ENCODE measurements at places on chromosomes 1 and 21.
A peak's percentile ranks its signal among the peaks of the same experiment; 100 is the strongest.

- H3K36me3 ChIP-seq, result no peaks in the 10 kb centered on the region
- no peak overlapping the region for H3K4me3 ChIP-seq
- DNase-seq, result no peak
- H3K4me1 ChIP-seq, result no peaks in the 10 kb centered on the region
Observed at GRCh38 chr1:83839566-83840173, 159.3 kb downstream of the TTLL7 start.

- no peak overlapping the region for H3K27ac ChIP-seq
- peaks cover 30% of the 10 kb centered on the region for H3K4me1 ChIP-seq
- H3K27me3 ChIP-seq, result no peaks in the 10 kb centered on the region
- H3K4me3 ChIP-seq, result no peak overlapping the region
- H3K36me3 ChIP-seq, result no peaks in the 10 kb centered on the region
Observed at GRCh38 chr1:235278233-235278914, 49.6 kb downstream of the ARID4B start.

- no peaks in the 10 kb centered on the region for H3K36me3 ChIP-seq
- DNase-seq, result no peak
- no peak overlapping the region for H3K27ac ChIP-seq
Observed at GRCh38 chr1:151536499-151536898, 3.6 kb upstream of the TUFT1 start.

DNA sequence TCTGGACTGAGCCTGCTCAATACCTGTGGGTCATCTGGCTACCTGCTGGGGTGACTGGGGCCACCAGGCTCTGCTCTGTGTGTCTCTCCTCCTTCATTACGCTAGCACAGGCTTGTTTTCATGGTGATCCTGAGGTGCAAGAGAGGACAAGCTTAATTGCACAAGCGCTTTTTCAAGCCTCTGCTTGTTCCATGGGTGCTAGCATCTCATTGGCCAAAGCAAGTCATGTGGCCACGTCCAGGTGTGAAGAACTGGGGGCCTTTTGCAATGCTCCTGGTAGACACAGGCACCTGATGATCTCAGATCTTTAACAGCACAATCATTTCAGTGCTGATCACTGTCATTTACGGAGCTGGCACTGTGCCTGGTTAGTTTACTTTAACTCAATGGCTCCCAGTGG is 114.6 kb downstream of the KAZN start:
- no peaks in the 10 kb centered on the region for H3K36me3 ChIP-seq
- no peak overlapping the region for H3K27ac ChIP-seq

DNA sequence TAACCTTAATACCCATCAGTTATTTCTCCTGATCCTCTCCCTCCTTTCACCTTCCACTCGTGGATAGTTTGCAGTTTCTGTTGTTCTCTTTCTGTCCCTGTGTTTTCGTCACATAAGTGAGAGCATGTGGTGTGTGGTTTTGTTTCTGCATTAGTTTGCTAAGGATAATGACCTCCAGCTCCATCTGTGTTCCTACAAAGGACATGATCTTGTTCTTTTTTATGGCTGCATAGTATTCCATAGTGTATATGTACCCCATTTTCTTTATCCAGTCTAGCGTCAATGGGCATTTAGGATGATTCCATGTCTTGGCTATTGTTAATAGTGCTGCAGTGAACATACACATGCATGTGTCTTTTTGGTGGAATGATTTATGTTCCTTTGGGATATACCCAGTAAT is 36.6 kb upstream of the GPR25 start:
- H3K4me3 ChIP-seq, result no peak overlapping the region
- H3K4me1 ChIP-seq, result peaks cover under 1% of the 10 kb centered on the region
- no peak overlapping the region for H3K27ac ChIP-seq
- no peak for DNase-seq

DNA sequence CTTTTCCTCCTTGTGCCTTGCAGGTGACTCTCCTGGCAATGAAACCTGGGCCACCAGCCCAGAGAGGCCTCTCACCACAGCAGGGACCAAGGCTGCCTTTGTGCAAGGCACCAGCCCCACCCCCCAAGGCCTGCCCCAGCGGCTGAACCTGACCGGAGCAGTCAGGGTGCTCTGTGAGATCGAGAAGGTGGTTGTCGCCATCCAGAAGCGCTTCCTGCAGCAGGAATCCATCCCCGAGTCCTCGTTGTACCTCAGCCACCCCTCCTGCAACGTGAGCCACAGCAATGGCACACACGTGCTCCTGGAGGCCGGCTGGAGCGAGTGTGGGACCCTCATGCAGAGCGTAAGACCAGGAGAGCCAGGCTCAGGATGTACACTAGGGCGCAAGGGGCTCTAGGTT is 51.7 kb downstream of the UMODL1 start:
- no peaks in the 10 kb centered on the region for H3K36me3 ChIP-seq
- H3K27me3 ChIP-seq, result peaks cover 100% of the 10 kb centered on the region
- H3K4me1 ChIP-seq, result no peaks in the 10 kb centered on the region
- no peak overlapping the region for H3K27ac ChIP-seq
- DNase-seq, result no peak

DNA sequence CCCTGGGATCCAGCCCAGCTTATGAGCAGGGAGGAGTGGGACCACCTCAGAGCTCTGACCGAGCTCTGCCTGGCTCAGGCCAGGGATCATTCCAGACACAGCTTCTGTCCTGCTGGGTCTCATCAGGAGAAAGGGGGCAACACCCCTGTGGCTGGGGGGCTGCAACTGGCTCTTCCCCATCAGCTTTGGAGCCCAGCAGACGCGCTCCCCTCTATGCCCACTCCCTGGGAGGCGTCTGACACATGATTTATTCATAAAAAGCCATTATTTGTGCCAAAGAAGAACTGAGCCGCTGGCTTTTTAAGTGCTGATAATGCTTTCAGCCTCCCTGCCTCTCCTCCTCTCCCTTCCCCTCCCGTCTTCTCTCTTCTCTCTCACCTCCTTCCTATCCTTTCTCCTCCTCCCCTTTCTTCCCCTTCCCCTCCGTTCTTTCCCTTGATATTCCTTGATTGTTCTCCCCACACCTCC is 25.0 kb downstream of the FOXO6 start:
- H3K27ac ChIP-seq, result no peak overlapping the region
- no peak overlapping the region for H3K4me3 ChIP-seq
- H3K27me3 ChIP-seq, result peaks cover 26% of the 10 kb centered on the region
- H3K36me3 ChIP-seq, result no peaks in the 10 kb centered on the region

DNA sequence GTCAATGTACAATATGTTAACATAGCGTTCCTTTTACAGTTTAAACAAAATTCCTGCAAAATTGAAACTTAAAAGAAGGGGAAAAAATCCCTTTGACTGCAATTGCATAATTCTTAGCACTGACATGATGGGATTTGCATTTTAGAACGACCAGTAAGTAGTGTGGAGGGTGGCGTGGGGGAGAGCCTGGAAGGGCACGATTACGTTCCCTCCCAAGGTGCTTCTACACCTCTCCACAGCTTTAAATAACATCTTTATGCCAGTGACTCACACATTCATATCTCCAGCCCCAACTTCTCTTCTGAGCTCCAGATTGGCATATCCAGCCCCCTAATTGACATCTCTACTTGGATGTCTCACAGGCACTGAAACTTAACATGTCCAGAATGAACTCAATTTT is 64.3 kb downstream of the OLFML3 start:
- H3K4me1 ChIP-seq, result no peaks in the 10 kb centered on the region
- no peak for DNase-seq
- peaks cover 24% of the 10 kb centered on the region for H3K27me3 ChIP-seq
- no peaks in the 10 kb centered on the region for H3K36me3 ChIP-seq
- no peak overlapping the region for H3K4me3 ChIP-seq

- H3K36me3 ChIP-seq, result peaks cover 90% of the 10 kb centered on the region
- no peak for DNase-seq
- no peaks in the 10 kb centered on the region for H3K27me3 ChIP-seq
- no peak overlapping the region for H3K4me3 ChIP-seq
Observed at GRCh38 chr1:39562886-39563285, 13.7 kb downstream of the PABPC4 start.

GRCh38 chr1:201876148-201876818 is 12.4 kb upstream of the SHISA4 start:
- H3K27me3 ChIP-seq, result no peaks in the 10 kb centered on the region
- H3K4me3 ChIP-seq, result no peak overlapping the region
- DNase-seq, result no peak

DNA sequence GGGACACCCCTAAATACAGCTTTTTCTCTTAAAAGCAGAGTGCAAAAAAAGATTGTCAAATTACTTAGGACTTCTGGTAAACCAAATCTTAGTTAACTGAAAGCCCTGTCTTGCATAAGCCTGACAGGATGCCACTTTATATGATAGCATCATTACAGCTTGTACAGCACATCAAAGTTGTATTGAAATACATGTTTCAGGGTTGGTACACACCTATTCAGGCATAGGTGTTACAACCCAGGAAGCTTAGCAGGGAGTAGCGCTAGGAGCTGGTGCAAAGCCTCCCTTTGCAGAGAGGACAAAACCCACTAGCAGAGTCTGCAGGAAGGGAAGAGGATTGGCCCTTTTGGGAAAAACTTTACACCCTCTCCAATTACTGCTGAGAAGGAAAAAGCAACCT is 258.9 kb upstream of the SGIP1 start:
- H3K27ac ChIP-seq, result peak overlapping the region; percentile 95
- DNase-seq, result no peak
- no peak overlapping the region for H3K4me3 ChIP-seq
- no peaks in the 10 kb centered on the region for H3K27me3 ChIP-seq
- H3K36me3 ChIP-seq, result no peaks in the 10 kb centered on the region
- peaks cover 71% of the 10 kb centered on the region for H3K4me1 ChIP-seq

DNA sequence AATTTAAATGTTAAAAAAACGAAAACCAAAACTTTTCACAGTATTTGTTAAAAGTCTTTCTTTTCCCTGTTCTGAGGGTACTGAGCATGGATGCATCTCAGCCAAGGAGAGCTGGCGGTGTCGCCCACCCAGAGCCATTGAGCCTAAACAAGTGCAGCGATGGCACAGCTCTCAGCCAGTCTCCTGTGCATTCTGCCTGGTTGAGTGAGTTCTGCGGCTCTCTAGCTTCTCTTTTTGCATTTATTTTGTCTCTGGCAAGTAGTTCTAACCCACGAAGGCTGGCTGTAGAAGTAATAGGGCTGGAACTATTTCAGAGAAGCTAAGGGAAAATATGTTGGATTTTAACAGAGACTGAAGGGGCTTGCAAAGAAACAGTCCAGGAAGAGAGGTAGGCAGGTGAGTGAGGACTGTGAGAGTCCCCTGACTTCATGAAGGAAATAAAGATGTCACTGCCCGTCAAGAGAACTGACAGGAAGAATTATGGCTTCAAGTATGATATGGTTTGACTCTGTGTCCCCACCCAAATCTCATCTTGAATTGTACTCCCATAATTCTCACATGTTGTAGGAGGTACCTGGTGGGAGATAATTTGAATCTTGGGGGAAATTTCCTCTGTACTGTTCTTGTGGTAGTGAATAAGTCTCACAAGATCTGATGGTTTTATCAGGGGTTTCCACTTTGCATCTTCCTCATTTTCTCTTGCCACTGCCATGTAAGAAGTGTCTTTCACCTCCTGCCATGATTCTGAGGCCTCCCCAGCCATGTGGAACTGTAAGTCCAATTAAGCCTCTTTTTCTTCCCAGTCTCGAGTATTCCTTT is 35.7 kb upstream of the LIN9 start:
- no peaks in the 10 kb centered on the region for H3K27me3 ChIP-seq
- H3K36me3 ChIP-seq, result no peaks in the 10 kb centered on the region
- no peaks in the 10 kb centered on the region for H3K4me1 ChIP-seq
- no peak overlapping the region for H3K27ac ChIP-seq

GRCh38 chr1:60678391-60678790 is 404.0 kb upstream of the NFIA start:
- peaks cover 7% of the 10 kb centered on the region for H3K4me1 ChIP-seq
- no peaks in the 10 kb centered on the region for H3K27me3 ChIP-seq
- no peak overlapping the region for H3K4me3 ChIP-seq
- no peaks in the 10 kb centered on the region for H3K36me3 ChIP-seq

DNA sequence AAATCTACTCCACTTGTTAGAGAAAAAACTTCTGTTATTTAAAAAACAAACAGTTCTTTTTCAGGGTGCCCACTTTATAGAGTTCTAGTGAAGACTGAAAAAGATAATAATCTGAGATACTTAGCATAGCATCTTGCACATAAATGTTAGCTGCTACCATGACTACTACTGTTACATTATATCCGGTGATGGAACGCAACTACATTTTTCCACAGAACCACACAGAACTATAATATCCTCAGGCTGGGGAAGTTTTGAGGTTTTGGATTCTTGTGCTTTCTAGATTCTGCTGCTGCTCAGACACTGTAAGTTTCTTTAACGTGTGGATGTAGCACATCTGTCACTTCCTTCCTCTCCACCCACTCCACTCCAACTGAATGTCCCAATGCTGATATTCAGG is 110.3 kb downstream of the PTPN14 start:
- H3K27ac ChIP-seq, result no peak overlapping the region
- H3K4me1 ChIP-seq, result peaks cover 63% of the 10 kb centered on the region
- H3K27me3 ChIP-seq, result no peaks in the 10 kb centered on the region

DNA sequence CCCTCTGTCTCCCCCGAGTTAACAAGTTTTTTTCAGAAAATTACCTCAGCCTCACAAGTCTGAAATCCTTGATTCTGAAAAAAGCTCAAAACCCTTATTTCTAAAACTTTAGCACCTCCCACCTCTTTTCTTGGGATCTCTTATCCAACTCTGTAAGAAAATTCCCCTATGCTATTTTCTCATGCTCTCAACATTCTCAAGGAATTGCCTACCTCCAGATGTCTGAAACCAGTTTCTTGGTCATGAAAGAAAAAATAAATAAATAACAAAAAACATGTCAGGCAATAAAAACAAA is 18.1 kb upstream of the SFPQ start:
- H3K4me3 ChIP-seq, result no peak overlapping the region
- no peak overlapping the region for H3K27ac ChIP-seq
- peaks cover 4% of the 10 kb centered on the region for H3K4me1 ChIP-seq
- H3K27me3 ChIP-seq, result no peaks in the 10 kb centered on the region
- no peaks in the 10 kb centered on the region for H3K36me3 ChIP-seq
- no peak for DNase-seq

DNA sequence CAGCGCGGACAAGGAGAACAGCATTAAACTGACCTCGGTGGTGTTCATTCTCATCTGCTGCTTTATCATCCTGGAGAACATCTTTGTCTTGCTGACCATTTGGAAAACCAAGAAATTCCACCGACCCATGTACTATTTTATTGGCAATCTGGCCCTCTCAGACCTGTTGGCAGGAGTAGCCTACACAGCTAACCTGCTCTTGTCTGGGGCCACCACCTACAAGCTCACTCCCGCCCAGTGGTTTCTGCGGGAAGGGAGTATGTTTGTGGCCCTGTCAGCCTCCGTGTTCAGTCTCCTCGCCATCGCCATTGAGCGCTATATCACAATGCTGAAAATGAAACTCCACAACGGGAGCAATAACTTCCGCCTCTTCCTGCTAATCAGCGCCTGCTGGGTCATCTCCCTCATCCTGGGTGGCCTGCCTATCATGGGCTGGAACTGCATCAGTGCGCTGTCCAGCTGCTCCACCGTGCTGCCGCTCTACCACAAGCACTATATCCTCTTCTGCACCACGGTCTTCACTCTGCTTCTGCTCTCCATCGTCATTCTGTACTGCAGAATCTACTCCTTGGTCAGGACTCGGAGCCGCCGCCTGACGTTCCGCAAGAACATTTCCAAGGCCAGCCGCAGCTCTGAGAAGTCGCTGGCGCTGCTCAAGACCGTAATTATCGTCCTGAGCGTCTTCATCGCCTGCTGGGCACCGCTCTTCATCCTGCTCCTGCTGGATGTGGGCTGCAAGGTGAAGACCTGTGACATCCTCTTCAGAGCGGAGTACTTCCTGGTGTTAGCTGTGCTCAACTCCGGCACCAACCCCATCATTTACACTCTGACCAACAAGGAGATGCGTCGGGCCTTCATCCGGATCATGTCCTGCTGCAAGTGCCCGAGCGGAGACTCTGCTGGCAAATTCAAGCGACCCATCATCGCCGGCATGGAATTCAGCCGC is 2.5 kb downstream of the S1PR1 start:
- no peak for DNase-seq
- peaks cover 74% of the 10 kb centered on the region for H3K4me1 ChIP-seq
- H3K4me3 ChIP-seq, result peak overlapping the region; percentile 83
- peaks cover 11% of the 10 kb centered on the region for H3K36me3 ChIP-seq

Data from left ventricle myocardium inferior (tissue), 1 donor.